ENCODE measurements at places on chromosomes 1 and 21.

DNA sequence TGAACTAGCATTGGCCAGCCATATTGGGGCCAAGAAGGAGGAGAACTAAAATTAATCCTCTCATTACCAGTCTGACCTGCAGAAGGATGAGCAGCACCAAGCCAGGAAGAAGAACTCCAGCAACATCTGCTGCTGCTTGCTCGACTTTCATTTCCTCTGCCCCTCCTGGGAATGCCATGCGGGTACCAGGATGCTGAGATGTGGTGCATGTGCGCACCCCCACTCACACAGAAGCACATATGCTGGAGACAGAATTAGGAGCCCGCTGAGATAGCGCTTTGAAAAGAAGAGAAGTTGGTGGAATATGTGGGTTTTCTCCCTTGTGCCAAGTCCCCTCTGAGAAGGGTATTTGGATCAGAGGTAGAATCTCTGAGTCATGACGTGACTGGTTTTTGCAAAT lies 70.4 kb downstream of the PLXNA2 start:
- no peak for DNase-seq

- no peak for DNase-seq
Measured at GRCh38 chr1:114024049-114024448, 44.8 kb downstream of the OLFML3 start.

- no peak for DNase-seq
Measured at GRCh38 chr21:39384674-39385298, 35.9 kb upstream of the HMGN1 start.

DNA sequence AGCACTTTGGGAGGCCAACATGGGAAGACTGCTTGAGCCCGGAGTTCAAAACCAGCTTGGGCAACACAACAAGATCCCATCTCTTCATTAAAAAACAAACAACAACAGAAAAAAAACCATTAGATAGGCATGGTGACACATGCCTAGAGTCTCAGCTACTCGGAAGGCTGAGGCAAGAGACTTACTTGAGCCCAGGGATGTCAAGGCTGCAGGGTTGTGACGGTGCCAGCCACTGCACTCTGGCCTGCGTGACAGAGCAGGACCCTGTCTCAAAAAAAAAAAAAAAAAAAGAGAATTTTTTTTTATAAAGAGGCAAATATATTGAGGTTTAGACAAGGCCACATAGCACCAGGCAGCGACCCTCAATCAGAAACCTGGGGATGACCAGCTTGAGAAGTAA lies 62.7 kb downstream of the HSF2BP start:
- DNase-seq, result no peak

DNA sequence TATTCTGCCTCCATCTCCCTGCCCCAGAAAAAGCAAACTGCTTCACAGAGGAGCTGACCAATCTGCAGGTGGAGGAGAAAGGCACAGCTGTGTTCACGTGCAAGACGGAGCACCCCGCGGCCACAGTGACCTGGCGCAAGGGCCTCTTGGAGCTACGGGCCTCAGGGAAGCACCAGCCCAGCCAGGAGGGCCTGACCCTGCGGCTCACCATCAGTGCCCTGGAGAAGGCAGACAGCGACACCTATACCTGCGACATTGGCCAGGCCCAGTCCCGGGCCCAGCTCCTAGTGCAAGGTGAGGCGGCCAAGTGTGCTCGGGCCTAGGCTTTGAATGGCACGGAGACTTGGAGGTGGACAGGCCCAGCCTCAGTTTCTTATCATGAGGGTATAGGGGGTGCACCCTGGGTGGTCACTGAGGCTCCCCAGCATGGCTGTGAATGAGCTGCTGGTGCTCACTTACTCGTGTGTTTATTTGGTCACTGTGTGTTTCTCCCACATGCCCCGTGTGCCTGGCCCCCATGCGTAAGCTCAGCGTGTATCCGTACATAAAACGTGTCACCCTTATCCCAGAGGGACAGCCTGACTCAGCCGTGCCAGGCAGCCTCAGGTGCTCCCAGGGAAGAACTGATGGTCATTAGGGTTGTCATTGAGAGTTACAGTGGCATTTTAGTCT lies 75.8 kb downstream of the OBSCN start:
- no peak for DNase-seq

DNA sequence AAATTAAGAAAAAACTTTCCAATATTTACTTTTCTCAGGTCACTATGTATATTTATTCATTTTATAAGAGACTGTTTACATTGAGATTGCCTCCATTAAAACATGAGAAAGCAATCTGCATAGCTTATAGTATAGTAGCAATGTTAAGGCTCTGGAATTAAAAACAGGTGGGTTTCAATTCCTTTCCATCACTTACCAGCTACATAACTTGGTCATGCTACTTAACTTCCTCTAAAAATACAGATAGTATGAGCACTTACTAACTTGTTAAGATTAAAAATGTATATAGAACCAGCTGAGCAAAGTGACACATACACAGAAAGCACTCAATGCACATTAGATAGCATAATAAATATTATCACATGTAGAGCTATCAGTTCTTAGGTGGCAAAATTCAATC lies 76.6 kb downstream of the LYST start:
- DNase-seq, result no peak

GRCh38 chr1:201632364-201632952 lies 93.5 kb downstream of the NAV1 start:
- no peak for DNase-seq

DNA sequence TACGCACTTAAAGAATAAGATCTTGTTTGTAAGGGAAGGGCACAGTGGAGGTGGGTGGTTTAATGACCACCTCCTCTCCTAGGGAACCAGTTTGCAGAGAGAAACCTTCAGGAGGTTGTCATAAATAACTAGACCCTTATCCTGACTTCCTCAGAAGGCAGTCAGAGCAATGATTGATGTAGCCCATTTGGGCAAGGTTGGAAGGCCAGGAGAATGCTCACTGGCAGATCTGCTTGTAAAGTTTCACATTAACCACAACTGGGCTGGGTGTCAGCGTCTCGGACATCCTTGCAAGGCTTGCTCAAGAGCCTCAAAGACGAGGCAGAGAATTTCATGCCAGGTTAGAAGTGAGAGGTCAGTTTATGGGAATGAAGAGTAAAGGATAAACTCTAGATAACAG lies 87.6 kb upstream of the TRABD2B start:
- no peak for DNase-seq

- DNase-seq, result no peak
Measured at GRCh38 chr1:150210706-150211105, 25.2 kb downstream of the ANP32E start.

- no peak for DNase-seq
Measured at GRCh38 chr1:43435146-43436145, 18.3 kb downstream of the HYI start.

GRCh38 chr1:81989524-81989923 lies 188.8 kb downstream of the ADGRL2 start:
- DNase-seq, result no peak

- no peak for DNase-seq
Measured at GRCh38 chr1:205456383-205456867, 580 bp upstream of the BLACAT1 start.

All from T47D (cell line).